Fibroblast of skin of left quadriceps (primary cell): ENCODE measurements at places on chromosomes 6 and 20.

GRCh38 chr6:24721461-24722215 is 2.7 kb upstream of the C6orf62 start:
- no peak for DNase-seq

DNA sequence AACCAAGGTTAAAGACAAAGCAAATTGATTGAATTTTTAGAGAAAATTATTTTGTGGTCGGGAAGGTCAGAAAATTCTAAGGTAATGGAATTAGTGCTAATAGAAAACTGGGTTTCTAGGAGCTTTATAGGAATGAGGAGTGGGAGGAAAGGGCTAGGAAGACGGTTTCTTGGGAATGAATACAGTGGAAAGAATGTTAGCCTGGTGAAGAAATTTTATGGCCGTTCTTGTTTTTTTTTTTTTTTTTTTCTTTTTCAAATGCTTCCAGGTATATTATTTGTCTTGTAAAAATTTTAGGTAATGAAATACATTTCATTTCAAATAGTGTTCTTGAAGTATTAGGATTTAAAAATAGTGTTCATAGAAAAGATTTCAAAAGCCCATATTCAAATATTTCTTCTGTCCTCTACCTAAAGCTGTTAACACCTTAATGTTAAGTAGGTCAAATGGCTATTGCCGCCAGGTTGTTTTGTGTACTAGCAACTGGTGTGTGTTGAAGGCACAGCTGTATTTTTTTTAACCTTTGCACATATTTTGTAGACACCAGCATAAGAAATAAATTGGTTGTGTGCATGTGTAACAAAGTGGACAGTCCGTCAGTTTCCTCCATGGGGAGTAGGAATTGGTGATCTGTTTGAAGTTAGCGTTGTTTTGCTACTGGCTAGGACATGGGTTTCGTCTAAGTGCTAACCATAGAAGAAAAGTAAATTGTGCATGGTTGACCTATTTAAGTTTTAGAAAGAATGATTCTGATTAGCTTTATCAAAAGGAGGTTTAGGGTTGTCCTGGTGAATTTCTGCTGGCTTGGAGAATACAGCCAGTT is 32.3 kb downstream of the AFDN start:
- DNase-seq = no peak

DNA sequence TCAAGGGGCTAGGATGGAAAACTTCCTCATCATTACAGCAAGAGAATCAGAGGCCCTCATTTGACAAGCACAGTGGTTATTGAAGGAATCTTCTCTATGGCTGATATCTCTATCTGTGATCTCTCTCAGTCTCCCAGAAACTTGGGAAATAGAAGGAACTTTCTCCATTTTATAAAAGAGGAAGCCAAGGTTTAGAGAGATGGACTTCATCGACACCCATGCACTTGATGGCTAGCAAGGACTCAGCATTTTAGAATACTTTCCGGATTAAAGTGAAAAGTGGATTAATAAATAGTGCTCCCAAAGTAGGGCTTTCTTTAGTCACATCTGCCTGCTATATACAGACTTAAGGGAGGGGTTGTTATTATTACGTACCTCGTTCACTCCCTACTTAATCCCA is 34.2 kb upstream of the TGM3 start:
- no peak for DNase-seq

GRCh38 chr20:23647346-23647745 is 9.6 kb upstream of the CST3 start:
- DNase-seq = no peak

DNA sequence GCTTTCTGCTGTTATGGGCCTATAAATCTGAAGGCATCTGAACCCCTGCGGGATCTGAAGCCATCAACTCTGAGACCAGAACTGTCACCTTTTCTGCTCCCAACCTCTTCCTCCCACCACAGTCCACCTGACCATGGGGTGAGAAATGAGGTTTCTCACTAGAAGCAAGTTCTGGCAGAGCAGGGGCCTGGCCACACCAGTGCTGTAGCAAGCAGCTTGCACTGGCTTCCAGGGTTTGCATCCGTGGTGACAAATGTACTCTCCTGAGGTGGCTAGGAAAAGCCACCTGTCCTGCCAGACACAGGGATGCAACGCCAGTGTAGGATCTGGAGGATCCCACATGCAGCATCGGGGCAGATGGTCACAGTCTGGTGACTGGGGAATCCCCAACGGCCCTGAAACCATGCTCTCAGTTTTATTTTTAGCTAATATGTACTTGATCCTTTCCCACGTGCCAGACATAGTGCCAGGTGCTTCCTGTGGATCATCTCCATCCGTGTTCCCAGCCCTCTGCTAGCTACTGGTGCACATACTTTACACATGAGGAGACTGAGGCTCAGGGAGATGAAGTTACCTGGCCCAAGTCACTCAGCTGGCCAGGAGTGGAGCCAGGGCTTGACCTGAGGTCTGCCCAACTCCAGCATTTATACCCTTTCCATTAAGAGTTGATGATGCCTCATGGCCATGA is 122.1 kb upstream of the SPACA1 start:
- DNase-seq = no peak

- no peak for DNase-seq
Observed at GRCh38 chr20:16415071-16416053, 157.9 kb downstream of the KIF16B start.

DNA sequence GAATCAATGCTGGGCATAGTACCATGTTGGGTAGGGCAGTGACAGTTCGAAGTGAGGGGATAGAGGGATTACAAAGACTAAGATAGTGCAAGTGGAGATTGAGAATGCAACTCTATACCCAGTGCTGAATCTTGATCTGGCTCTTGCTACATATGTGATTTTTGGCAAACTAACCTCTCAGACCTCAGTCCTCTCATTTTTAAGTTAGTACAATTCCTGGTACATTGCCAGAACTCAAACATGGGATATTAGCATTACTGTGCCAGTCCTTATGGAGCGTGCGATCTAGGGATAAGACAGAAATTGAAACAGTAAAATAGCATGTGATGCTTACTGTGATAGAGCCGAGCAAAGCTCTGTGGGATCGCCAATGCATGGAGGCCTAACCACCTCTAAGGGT is 188.4 kb downstream of the MTFR2 start:
- no peak for DNase-seq

DNA sequence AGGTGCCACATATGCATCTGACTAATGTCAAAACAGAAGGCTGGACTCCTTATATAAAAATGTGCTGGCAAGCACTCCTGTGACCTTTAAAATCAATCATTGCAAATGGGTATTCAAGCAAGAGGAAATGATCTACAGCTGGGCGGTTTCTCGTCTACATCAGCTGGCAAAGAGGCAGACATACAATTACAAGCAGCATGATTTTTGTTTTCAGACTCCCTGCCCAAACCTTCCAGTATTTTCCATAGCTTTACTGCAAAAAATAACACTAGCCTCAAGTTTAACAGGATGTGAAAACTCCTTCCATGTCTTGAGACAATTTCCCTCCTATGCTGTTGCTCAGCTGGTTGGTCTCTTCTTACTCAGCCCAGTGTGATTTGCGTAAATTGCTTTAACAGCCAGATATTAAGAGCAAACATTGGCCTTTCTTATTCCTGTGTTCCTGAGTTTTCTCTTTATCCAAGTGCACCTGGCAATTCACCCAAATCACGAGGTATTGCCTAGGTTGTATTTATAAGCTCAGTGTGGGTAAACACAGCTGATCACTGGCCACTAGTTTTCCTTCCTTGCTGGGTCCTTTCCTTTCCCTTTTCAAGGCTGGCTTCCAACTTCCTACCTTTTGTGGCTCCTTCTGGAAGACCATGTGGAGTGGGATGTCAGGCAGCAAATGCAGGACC is 130.4 kb downstream of the MOXD1 start:
- DNase-seq = no peak

DNA sequence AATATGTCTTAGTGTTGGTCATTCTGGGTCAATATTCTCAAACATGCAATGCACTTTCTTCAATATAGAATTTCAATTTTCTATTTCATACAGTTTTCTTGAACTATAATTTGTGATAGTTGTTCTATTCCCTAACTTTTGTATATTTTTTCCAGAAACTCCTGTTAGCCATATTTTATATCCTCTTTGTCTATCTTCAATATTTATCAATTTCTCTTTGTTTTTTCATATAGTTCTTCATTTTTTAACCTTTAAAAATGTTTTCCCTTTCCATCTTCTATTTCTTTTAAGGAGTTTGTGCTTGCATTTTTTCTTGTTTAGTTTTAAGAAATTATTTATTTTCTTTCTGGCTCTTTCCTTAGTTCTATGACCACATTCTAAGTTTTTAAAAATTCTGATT is 42.0 kb upstream of the MBOAT1 start:
- no peak for DNase-seq

- no peak for DNase-seq
Observed at GRCh38 chr6:137949686-137950390, 82.8 kb downstream of the TNFAIP3 start.
